Urinary bladder (tissue), 4 donors: ENCODE measurements at places on chromosomes 1 and 21. TPM values are rescaled to one million over a fixed set of nuclear protein-coding genes. Genes with fewer than 3 reads are reported as not detected.
A peak's percentile ranks its signal among the peaks of the same experiment; 100 is the strongest.

Gene ZNF648
- 0.11 TPM for total RNA-seq

GRCh38 chr1:61425040-61425439 is 299.9 kb downstream of the TM2D1 start:
- DNase-seq: no peak

Gene TMIGD3
- 0.74 TPM for total RNA-seq

GRCh38 chr1:164659621-164660411 is 100.8 kb downstream of the PBX1 start:
- peak; percentile 82 for DNase-seq

- DNase-seq: no peak
These were observed 9.1 kb downstream of the MMEL1 start for GRCh38 chr1:2623571-2624337.
